Activated naive CD8-positive, alpha-beta T cell treated with anti-CD3 and anti-CD28 coated beads, Interleukin-2, amount 10 ng/mL, durations not matched to agents 7 days and 5 days (primary cell): ENCODE measurements at places on chromosomes 11 and 22. TPM values are rescaled to one million over a fixed set of nuclear protein-coding genes. Genes with fewer than 3 reads are reported as not detected.
A peak's percentile ranks its signal among the peaks of the same experiment; 100 is the strongest.

- no peak overlapping the region for H3K27ac ChIP-seq
- DNase-seq: no peak
- H3K4me3 ChIP-seq: no peak overlapping the region
- H3K36me3 ChIP-seq: peaks cover 23% of the 10 kb centered on the region
- H3K4me1 ChIP-seq: peaks cover 29% of the 10 kb centered on the region
Observed at GRCh38 chr11:12237381-12237784, 127.0 kb downstream of the MICAL2 start.

DNA sequence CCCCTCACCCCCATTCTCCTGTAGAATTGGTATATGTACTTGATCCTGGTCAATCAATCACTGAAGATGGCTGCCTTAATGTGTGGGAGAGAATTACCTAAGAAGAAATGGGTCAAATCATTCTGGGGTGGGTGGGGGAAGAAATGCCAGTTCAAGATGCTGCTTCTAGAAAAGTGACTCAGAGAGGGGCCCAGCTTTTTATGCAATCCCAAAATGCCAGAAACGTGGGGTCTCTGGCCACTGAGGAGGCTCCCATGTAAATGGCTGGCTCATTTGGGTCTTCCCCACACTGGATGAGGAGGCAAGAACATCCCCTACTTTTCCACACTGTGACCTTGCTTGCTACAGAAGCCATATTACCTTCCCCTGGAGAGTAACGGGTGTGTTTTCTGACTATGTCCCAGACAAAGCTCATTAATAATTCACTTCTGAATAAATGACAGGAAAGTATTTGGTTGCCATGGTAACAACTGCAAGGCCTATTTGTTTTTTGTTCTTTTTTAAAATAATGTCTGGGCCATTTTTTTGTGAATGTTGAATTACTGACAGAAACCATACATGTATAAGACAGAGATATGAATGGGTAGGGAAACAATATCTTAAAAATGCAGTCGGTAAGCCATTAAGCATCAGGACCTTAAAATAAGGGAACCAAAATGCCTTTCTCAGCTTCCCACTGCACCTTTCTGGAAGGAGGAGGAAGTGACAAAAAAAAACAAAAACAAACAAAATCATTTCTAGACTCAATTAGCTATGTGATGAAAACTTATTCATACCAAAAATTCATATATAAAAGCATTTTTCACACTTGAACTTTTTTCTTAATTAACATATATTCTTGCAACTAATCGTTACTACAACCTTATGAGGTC is 32.0 kb downstream of the SLC1A2 start:
- H3K4me1 ChIP-seq: peaks cover 12% of the 10 kb centered on the region
- H3K27me3 ChIP-seq: peaks cover 2% of the 10 kb centered on the region
- no peak overlapping the region for H3K4me3 ChIP-seq
- no peak overlapping the region for H3K27ac ChIP-seq
- DNase-seq: no peak

The MCHR1 gene
- not detected for total RNA-seq

- no peak within 1 kb of the TSS for H3K27ac ChIP-seq
- H3K27me3 ChIP-seq: peaks cover 5% of the 10 kb centered on the region
- peaks cover 2% of the 10 kb centered on the region for H3K36me3 ChIP-seq
- H3K4me3 ChIP-seq: no peak within 1 kb of the TSS
- peaks cover 14% of the 10 kb centered on the region for H3K4me1 ChIP-seq
Observed at GRCh38 chr22:39570665-39571064, at the start of gene CACNA1I. Gene CACNA1I, plus strand, starts transcription at chr22:39570753. Its CDS starts 0 bp downstream, at chr22:39570753.

- peak overlapping the region; percentile 67 for H3K4me3 ChIP-seq
- H3K27me3 ChIP-seq: no peaks in the 10 kb centered on the region
- DNase-seq: peak; percentile 60
- H3K4me1 ChIP-seq: peaks cover 70% of the 10 kb centered on the region
- no peaks in the 10 kb centered on the region for H3K36me3 ChIP-seq
Observed at GRCh38 chr22:22820626-22821025, 67.0 kb upstream of the IGLL5 start.

DNA sequence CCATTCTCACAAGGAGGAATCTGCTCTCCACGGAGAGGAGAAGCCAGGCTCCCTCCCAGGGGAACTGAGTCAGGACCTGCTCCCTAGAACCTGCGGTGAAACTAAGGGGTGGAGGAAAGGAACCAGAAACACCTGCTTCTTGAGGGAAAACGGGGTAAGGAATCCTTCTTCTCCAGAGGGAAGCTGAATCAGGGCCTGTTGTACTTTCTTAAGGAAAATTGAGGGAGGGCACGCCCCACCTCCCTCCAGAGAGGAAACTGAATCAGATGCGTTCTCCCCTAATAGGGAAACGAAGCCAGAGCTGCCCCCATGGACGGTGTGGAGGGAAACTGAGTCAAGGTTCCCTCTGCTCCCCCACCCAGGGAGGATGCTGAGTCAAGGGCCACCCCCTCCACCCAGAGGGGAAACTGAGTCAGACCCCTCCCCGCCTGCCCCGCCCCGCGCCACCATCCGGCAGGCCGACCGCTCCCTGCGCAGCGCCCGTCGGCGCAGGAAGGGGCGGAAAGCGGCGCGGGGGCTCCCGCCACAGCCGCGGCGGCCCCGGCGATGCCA is 393 bp downstream of the RELA start:
- peak overlapping the region; percentile 78 for H3K27ac ChIP-seq
- DNase-seq: no peak
- H3K4me1 ChIP-seq: peaks cover 24% of the 10 kb centered on the region
- H3K36me3 ChIP-seq: peaks cover 11% of the 10 kb centered on the region

DNA sequence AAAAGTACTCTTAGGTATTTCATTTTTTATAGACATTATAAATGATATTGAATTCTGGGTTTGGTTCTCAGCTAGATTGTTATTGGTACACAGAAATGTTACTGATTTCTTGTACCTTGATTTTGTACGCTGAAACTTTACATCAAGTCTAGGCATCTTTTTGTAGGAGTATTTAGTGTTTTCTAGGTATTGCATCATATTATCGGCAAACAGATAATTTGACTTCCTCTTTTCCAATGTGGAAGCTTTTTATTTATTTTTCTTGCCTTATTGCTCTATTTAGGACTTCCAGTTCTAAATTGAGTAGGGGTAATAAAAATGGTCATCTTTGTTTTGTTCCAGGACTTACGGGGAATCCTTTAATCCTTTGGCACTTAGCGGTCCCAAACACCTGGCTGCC is 676.6 kb upstream of the CCDC179 start:
- no peaks in the 10 kb centered on the region for H3K27me3 ChIP-seq
- no peak overlapping the region for H3K27ac ChIP-seq
- no peaks in the 10 kb centered on the region for H3K4me1 ChIP-seq
- H3K36me3 ChIP-seq: no peaks in the 10 kb centered on the region
- DNase-seq: no peak

The KRTAP5-2 gene
- not detected for total RNA-seq

The CREB3L1 gene
- total RNA-seq: not detected

DNA sequence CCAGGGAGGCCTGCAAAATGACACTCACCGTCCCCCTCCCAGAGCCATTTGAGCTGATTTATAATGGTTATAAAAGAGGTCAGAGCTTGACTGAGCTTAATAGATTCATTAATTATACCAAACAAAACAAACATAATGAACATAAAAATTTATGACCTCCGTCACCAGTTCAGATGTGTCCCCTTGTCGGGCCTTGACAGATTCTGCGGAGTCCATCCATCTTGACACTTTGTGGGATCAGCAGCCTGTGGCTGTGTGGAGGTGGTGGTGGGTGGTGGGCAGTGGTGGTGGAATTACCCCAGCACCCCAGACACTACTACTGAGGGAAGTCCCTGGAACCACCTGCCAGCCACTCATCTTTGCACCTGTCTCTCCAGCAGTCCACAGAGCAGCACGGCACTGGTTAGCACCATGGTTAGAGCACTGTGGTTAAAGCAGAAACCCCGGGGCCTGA is 83.5 kb downstream of the DSCAML1 start:
- no peaks in the 10 kb centered on the region for H3K36me3 ChIP-seq
- peaks cover 3% of the 10 kb centered on the region for H3K27me3 ChIP-seq
- no peaks in the 10 kb centered on the region for H3K4me1 ChIP-seq
- H3K4me3 ChIP-seq: no peak overlapping the region
- DNase-seq: no peak

- no peak overlapping the region for H3K27ac ChIP-seq
- H3K27me3 ChIP-seq: peaks cover 4% of the 10 kb centered on the region
- no peak overlapping the region for H3K4me3 ChIP-seq
- H3K36me3 ChIP-seq: no peaks in the 10 kb centered on the region
- no peaks in the 10 kb centered on the region for H3K4me1 ChIP-seq
- no peak for DNase-seq
Observed at GRCh38 chr11:119627286-119627685, 101.7 kb downstream of the NECTIN1 start.

DNA sequence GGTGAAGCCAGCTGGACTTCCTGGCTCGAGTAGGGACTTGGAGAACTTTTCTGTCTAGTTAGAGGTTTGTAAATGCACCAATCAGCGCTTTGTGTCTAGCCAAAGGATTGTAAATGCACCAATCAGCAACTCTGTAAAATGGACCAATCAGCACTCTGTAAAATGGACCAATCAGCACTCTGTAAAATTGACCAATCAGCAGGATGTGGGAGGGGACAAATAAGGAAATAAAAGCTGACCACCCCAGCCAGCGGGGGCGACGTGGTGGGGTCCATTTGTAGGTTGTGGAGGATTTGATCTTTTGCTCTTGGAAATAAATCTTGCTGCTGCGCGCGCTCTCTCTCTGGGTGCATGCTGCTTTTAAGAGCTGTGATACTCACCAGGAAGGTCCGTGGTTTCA is 202.9 kb downstream of the MIAT start:
- H3K27me3 ChIP-seq: peaks cover 2% of the 10 kb centered on the region
- no peak overlapping the region for H3K4me3 ChIP-seq
- no peak for DNase-seq
- H3K36me3 ChIP-seq: no peaks in the 10 kb centered on the region
- no peak overlapping the region for H3K27ac ChIP-seq
